IMR-90 (cell line): ENCODE measurements at places on chromosomes 13 and 19. TPM values are rescaled to one million over a fixed set of nuclear protein-coding genes. Genes with fewer than 3 reads are reported as not detected.

GRCh38 chr19:32101206-32101605 is 244.2 kb upstream of the ZNF507 start:
- no peak for DNase-seq

- no peak for DNase-seq
Observed at GRCh38 chr19:29927944-29928625, 14.0 kb upstream of the URI1 start.

- no peak for DNase-seq
Observed at GRCh38 chr13:71021825-71022422, 845.1 kb downstream of the DACH1 start.

DNA sequence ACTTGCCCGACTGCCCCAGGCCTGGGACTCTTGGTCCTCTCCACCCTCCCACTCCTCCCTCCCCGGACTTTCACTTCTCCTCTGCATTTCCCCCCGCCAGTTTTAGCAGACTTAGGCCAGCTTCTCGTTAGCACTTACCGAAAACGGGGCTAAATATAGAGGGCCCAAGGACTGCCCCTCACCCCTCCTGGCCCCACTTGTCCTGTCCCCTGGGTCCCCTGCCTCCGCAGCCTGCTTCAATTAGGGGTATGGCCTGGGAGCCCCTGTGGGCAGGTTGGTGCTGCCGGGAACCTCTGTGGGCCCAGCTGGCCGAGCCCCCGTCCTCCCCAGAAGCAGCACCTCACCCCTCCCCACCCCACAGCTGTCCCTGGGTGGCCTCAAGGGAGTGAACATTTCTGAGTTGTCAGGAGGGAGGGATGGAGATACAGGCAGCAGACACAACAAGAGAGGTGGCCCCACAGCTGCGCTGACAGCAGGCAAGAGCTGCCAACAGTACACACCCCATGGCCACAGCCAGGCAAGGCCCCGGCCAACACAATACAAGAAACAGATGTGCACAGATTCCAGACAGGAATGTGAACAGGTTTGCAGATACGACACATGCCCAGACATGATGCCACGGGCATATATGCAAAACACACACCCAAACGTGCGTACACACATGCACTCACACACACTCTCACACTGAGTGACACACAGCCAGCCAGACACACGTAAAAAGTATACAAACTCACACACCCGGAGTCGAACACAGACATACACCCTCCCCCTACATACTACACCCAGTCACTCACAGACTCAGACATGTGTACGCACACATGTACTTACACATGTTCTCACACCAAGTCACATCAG is 2.6 kb downstream of the POU2F2 start:
- DNase-seq = peak; percentile 33

- DNase-seq = no peak
Observed at GRCh38 chr13:46211116-46211482, 629 bp upstream of the LRRC63 start.

DNA sequence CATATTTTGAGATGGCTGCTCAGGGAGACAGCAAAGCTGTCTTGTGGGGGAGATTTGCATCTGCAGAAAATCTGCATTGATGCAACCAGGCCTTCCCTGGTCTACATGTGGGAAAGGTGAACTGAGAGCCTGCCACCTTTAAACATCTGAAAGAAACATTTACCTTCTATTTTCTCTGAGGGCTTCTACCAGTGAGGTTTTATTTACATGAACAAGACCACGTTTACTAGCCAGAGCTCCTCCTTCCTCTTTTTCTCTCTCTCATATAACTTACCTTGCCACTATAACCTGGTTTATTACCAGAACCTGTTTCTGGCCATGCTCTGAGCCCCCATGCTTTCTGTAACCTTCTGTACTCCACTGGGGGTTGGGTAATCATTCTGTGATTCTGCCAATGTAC is 14.4 kb upstream of the RUBCNL start:
- DNase-seq = no peak

- no peak for DNase-seq
Observed at GRCh38 chr13:99650410-99650809, 149.1 kb downstream of the TM9SF2 start.

Gene KLK3
- polyA plus RNA-seq = not detected in 2 replicates

Gene GSX1
- not detected in 2 replicates for polyA plus RNA-seq

Gene CRX
- not detected in 2 replicates for polyA plus RNA-seq

Gene ZNF528
- 10.1 and 14.3 TPM in 2 replicates for polyA plus RNA-seq

Gene FGF14
- 0.01 TPM in 1 of 2 replicates, not detected in the other for polyA plus RNA-seq
